ENCODE measurements at places on chromosomes 16 and 17.

DNA sequence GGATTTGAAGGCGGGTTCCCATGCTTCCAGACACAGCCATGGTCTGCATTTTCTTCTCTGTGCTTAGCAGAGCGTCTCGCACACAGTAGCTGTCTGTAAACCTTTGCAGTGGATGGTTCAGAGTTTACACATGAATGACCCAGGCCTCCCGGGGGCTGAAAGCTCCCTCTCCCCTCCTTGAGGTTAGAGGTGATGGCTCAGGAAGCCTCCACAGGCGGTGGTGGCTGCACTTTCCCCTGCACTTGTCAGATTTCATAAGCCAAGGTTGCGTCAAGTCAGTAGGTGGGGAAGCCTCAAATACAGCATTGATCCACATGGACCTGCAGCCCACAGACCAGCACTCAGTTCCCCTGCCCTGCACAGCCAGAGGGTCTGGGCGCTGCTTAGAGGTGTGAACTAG, 211.9 kb downstream of the KATNIP start:
- DNase-seq, result no peak

DNA sequence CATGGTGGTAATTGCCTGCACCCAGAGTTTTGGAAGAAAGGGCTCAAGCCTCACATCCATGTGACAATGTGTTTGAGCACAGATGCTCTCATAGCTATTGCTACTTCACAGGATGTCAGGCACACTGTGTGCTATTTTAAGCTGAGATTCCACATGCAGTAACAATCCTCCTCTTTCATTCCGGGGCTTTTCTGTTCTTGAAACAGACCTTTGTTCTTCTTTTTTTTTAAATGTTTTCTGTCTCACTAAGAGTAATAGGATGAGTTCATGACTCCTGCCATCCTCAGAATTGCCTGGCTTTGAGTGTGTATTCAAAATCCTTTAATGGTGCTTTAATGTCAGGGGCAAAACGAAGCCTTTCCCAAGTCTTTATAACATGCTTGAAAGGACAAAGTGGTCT, 198.9 kb downstream of the ABCC12 start:
- DNase-seq, result no peak

GRCh38 chr16:73199214-73199613, 151.3 kb upstream of the ZFHX3 start:
- DNase-seq, result no peak

DNA sequence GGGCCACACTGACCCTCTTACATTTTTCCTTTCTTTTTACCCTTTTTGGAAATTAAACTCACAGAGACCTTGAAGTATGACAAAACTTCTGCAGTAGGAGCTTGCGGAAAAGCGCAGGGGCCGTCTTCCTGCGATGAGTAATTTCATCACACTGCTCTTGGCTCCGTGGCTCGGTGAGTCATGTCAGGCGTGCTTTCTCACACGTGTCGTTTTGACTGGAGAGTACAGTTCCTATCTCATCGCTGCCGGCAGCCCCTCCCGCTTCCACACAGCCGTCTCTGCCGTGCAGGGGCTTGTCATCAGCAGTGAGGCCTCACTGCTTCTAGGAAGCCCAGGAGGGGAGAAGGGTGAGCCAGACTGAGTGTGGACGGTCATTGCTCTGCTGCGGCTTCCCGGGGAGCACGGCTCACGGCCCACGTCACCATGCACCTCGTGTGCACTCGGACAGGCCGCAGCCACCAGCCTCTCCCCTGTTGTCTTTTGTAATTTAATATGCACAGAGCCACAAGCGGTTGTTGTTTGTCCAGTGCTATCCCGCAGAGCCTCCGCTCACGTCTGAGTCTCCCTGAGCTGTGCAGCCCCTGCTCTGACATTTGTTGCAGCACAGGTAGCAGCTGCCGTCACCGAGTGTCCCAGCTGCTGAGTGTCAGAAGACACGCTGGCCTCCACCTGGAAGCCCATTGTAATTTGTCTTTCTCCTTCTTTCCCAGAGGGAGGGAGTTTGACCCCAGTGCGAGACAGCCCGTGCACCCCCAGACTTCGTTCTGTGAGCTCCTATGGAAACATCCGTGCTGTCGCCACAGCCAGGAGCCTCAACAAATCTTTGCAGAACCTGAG, 99.4 kb upstream of the CHMP6 start:
- peak; percentile 99 for DNase-seq

DNA sequence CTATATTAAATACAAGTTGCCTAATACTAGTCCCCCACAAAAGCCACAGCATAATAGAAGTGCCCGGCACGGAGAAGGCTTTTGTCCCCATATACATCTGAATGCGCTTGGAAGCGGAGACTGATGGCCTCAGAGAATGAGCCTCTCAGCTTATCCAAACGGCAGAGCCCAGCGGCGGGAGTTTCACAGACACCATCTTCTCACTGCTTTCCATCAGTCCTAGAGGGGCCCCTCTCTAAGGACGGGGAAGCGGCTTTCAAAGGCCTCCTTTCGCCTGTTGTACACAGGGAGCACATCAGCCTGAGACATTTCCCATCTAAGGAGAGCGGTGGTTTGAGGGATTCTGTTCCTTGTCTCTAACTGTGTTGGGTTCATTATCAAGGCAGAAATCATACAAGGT, 16.9 kb downstream of the NXN start:
- DNase-seq, result no peak
